ENCODE measurements at places on chromosomes 5 and 9. TPM values are rescaled to one million over a fixed set of nuclear protein-coding genes. Genes with fewer than 3 reads are reported as not detected.

GRCh38 chr9:13967011-13967410 lies 346.9 kb downstream of the NFIB start:
- DNase-seq: no peak
- H3K4me1 ChIP-seq: peaks cover 2% of the 10 kb centered on the region
- H3K27ac ChIP-seq: no peak overlapping the region
- H3K36me3 ChIP-seq: no peaks in the 10 kb centered on the region
- H3K4me3 ChIP-seq: no peak overlapping the region

Gene MEF2C
- total RNA-seq: 134 TPM

- H3K27ac ChIP-seq: no peak overlapping the region
- H3K4me1 ChIP-seq: no peaks in the 10 kb centered on the region
- no peak overlapping the region for H3K4me3 ChIP-seq
- H3K36me3 ChIP-seq: no peaks in the 10 kb centered on the region
Observed at GRCh38 chr5:168663276-168664004, 84.3 kb upstream of the PANK3 start.

DNA sequence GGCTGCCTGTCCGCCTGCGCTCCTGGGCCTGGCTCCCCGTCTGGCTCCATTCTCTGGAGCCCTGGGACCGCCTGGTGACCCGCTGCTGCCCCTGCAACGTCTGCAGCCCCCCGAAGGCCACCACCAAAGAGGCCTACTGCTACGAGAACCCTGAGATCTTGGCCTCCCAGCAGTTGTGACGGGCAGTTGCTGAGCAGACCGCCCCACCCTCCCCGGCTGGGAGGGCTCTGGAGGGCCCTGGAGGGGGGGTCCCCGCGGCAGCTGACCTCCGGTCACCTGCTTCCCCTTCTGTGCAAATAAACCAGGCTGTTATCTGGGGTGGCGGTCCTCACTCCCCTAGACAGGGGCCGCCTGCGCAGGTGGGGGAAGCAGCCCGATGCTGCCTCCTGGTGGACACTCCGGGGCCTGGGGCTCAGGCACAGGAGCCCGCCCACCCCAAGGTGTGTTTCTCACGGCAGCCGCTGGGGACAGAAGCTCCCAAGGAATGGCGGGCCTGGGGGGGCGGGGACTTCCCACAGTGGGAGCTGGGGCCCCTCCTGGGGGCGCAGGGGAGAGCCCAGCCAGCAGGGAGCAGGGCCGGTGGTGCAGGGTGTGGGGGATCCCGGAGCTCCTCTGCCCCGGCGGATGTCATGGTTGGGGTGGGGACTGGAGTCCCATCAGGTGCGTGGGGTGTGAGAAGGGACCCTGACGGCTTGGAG lies 4.7 kb upstream of the TUBB4B start:
- H3K4me1 ChIP-seq: peaks cover 2% of the 10 kb centered on the region
- H3K27ac ChIP-seq: no peak overlapping the region

DNA sequence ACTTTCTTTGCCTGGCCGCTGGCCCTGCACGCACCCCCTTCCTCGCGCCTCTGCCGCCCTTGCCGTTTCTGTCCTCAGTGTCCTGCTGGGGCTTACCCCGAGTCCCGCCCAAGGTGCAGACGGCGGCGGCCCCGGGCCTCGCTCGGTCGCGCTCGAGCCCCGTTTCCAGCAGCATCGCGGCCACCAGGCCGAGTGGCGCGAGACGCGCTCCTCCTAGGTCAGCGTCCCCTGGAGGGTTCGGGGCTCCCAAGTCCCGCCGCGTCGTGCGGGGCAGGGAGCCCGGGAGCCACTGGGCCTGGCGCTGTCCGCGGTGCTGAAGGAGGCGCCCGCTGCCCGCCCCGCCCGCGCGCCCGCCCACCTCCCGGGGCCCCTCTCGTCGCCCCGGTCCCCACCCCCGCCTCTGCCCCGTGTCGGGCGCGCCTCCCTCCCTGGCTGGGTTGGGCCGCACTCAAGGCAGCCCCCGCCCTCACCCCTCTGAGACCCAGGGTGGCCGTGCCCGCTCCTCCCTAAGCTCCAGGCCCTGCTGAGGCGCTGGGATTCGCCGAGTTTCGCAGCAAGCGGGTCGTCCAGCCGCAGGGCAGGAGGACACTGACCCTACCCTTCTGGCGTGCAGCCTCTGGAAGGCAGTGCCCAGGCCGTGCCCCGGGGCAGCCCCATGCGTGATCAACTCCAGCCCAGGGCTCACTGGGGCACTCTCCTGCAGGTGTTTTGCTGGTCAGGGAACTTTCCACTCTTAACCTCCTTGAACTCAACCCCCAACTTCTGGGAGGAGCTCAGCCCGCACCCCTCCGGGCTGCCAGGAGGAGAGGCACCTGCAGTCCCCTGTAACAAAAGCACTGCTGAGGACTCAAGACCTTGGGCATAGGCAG lies at the start of gene LHX3:
Gene LHX3 (minus strand): TSS at position 291 of the 869 bp plus-strand sequence. CDS start 116 bp downstream, at position 175.
- H3K27ac ChIP-seq: no peak within 1 kb of the TSS
- peak; percentile 68 for DNase-seq
- H3K27me3 ChIP-seq: peaks cover 21% of the 10 kb centered on the region
- no peak within 1 kb of the TSS for H3K4me3 ChIP-seq
- H3K4me1 ChIP-seq: no peaks in the 10 kb centered on the region

DNA sequence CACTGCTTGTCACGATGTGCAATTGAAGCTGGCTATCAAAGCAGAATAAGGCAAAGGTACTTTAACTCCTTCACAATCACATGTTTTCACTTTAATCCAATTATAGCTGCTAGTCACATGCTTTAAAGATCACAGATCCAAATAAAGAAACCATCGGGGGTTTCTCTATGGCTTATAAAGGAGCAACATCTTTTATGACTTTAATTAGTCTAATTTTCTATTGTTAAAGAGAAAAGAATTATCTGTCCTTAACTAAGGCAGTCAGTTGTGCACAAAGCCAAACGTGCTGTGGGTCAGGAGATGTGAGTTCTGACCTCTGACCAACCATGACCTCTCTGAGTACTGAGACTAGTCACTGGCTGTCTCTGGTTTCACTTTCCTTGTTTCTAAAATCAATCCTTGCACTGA lies 561.1 kb downstream of the RAB3C start:
- H3K4me1 ChIP-seq: no peaks in the 10 kb centered on the region
- no peak overlapping the region for H3K27ac ChIP-seq
- H3K4me3 ChIP-seq: no peak overlapping the region

Gene SV2C
- total RNA-seq: 0.15 TPM

GRCh38 chr5:112228667-112229066 lies 190.4 kb downstream of the EPB41L4A start:
- peaks cover 6% of the 10 kb centered on the region for H3K36me3 ChIP-seq
- DNase-seq: no peak
- H3K4me3 ChIP-seq: no peak overlapping the region

GRCh38 chr5:172740428-172741205 lies 30.4 kb downstream of the DUSP1 start:
- H3K4me3 ChIP-seq: no peak overlapping the region
- no peaks in the 10 kb centered on the region for H3K36me3 ChIP-seq
- H3K4me1 ChIP-seq: peaks cover 2% of the 10 kb centered on the region
- no peak overlapping the region for H3K27ac ChIP-seq

GRCh38 chr9:23663536-23663935 lies 162.5 kb downstream of the ELAVL2 start:
- no peak for DNase-seq
- no peak overlapping the region for H3K27ac ChIP-seq
- H3K4me1 ChIP-seq: no peaks in the 10 kb centered on the region
- H3K4me3 ChIP-seq: no peak overlapping the region
- H3K27me3 ChIP-seq: peaks cover 4% of the 10 kb centered on the region

DNA sequence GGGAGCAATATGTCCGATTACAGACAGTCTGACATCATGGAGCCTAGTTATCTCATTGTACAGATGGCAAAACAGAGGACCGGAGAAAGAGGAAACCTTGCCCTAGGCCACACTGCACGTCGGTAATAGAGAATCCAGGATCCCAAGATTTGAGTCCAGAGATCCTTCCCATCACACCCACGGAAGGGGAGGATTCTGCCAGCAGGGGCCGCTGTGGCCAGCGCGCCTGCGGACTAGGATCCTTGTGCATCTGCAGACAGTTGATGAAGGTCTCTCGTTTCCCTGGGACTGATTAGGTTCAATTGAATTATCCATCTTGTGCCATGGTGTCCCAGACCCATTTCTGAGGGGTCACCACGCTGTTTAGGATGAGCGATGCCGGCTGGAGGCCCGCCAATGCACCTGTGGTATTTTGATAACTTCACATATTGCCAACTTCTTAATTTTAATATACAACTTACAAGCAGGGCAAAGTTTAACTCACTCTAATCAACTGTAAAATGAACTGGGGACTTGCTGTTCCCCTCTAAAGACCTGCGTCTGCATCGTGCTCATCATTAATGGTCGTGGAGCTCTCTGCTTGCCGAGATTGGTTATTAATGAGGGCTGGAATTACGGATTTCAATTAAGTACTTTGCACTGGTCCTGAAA lies 592.7 kb upstream of the BRINP1 start:
- peak; percentile 80 for DNase-seq
- H3K27ac ChIP-seq: no peak overlapping the region
- peaks cover 4% of the 10 kb centered on the region for H3K27me3 ChIP-seq

DNA sequence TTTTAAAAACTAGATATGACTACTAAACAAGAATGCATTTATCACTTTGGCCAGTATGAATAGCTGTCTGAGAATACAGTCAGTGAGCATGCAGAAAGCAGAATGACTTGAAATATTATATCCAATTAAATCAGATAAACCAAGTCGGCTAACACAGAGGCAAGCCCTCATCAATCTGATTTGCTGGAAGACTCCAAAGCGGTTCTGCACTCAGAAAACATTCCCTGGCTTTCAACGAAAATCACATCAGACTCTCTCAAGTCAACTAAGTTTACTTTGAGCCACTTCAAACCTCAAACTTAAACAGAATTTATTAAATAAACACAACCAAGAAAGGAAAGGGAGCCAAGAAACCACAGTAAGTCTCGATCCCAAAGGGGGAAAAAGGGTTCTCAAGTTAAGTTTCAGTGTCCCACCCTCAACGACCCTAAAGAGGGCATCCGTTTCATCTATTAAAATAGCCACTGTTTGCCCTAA lies 1.4 kb downstream of the MYO10 start:
- DNase-seq: no peak
- H3K36me3 ChIP-seq: peaks cover 4% of the 10 kb centered on the region
- H3K27ac ChIP-seq: peak overlapping the region; percentile 94
- peak overlapping the region; percentile 99 for H3K4me3 ChIP-seq
- H3K27me3 ChIP-seq: peaks cover 11% of the 10 kb centered on the region

- H3K36me3 ChIP-seq: no peaks in the 10 kb centered on the region
- H3K4me1 ChIP-seq: peaks cover 10% of the 10 kb centered on the region
- no peak overlapping the region for H3K4me3 ChIP-seq
- peak; percentile 42 for DNase-seq
- no peaks in the 10 kb centered on the region for H3K27me3 ChIP-seq
Observed at GRCh38 chr9:1005043-1005667, 28.7 kb downstream of the DMRT3 start.

GRCh38 chr9:83362341-83362995 lies 175.7 kb downstream of the FRMD3 start:
- no peak for DNase-seq
- H3K27ac ChIP-seq: no peak overlapping the region
- H3K4me1 ChIP-seq: no peaks in the 10 kb centered on the region
- peaks cover 4% of the 10 kb centered on the region for H3K27me3 ChIP-seq

DNA sequence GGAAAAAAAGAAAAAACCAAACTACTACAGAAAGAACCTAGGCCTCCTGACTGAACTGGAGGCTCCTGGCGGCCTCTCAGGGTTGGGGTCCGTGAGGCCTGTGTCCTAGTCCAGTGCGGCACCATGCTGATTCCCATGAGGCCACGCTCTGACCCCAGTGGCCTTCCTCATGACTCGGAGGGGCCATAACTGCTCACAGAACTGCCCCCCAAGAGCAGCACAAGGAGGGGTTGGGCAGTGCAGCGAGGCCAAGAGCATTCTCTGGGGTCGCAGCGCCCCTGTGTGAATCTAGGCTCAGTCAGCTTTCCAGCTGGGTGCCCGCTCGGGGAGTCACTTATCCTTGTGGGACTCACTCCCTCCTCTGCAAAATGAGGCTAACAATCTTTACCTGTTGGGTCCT lies 79.3 kb upstream of the FBXW11 start:
- H3K27ac ChIP-seq: no peak overlapping the region
- no peak for DNase-seq
- H3K36me3 ChIP-seq: peaks cover 24% of the 10 kb centered on the region
- H3K4me1 ChIP-seq: no peaks in the 10 kb centered on the region
- peaks cover 4% of the 10 kb centered on the region for H3K27me3 ChIP-seq

GRCh38 chr5:75331-76320 lies 16.3 kb upstream of the PLEKHG4B start:
- no peak overlapping the region for H3K27ac ChIP-seq
- no peak overlapping the region for H3K4me3 ChIP-seq
- DNase-seq: no peak
- H3K4me1 ChIP-seq: no peaks in the 10 kb centered on the region
- no peaks in the 10 kb centered on the region for H3K36me3 ChIP-seq
- peaks cover 11% of the 10 kb centered on the region for H3K27me3 ChIP-seq

DNA sequence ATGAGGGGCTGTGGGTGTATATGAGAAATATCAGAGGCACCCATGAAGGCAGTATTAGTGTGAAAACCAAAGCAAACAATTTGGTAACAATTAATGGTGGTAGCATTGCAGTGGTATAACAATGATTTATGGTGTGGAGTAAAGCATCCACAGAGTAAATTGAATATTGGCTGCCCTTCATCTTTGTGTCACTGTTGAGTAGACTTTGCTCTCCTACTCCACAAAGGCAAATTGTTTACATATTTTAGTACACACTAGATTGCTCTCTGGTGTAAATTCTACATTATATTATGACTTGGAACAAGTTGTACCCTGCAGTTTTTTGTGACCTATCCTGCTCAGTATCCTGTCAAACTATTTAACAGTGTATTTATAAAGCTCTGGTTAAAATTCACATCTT lies 455.5 kb upstream of the RORB start:
- no peaks in the 10 kb centered on the region for H3K4me1 ChIP-seq
- H3K27me3 ChIP-seq: no peaks in the 10 kb centered on the region
- no peaks in the 10 kb centered on the region for H3K36me3 ChIP-seq
- no peak for DNase-seq

Gene CARTPT
- 148 TPM for total RNA-seq

DNA sequence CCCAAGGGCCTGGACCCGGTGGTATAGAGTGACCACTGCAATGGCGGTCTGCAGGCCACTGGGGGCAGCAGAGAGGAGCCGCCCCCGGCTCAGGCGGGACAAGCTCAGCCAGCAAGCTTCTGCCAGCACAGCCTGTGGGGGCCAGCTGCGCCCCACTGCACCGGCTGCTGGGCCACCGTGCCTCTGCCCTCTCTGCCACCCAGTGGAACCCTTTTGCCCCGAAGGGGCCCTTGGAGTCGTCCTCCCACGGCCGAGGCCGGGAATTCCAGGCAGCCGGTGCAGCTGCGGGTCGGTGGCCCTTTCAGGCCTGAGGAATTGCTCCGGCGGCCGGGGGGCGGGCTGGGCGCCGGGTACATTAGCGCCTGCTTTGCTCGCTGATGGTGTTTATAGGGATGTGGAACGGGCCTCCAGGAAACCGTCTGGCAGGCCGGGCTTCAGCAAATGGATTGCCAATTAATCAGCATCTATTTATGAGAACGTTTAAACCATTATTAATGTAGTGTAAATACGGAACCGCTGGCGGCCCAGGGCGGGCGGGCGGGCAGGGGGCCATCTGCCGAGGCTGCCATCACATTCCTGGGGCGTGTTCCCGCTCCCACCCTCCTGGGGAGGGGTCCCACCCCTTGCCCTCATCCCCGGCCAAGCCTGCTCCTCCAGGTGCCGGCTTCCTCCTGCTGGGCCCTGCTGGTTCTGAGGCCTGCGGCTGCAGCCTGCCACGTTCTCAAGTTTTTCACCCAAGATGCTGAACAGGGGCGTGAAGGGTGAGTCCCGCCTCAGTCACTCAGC lies 127.4 kb downstream of the BARX1 start:
- DNase-seq: peak; percentile 82
- peaks cover 2% of the 10 kb centered on the region for H3K4me1 ChIP-seq
- H3K4me3 ChIP-seq: no peak overlapping the region
- H3K27me3 ChIP-seq: peaks cover 8% of the 10 kb centered on the region
- H3K27ac ChIP-seq: no peak overlapping the region
- peaks cover 7% of the 10 kb centered on the region for H3K36me3 ChIP-seq

Gene PCDHB4
- total RNA-seq: 2.3 TPM

- H3K4me1 ChIP-seq: no peaks in the 10 kb centered on the region
- H3K36me3 ChIP-seq: peaks cover 11% of the 10 kb centered on the region
Observed at GRCh38 chr5:127112347-127112864, 39.1 kb upstream of the C5orf63 start.
